Thymus (tissue), 14 donors: ENCODE measurements at places on chromosomes 1 and 21.

GRCh38 chr21:31576428-31576827 is 83.1 kb upstream of the SOD1 start:
- no peak for DNase-seq

- DNase-seq: no peak
These were observed 7.9 kb downstream of the SLC2A7 start for GRCh38 chr1:9018333-9018732.

DNA sequence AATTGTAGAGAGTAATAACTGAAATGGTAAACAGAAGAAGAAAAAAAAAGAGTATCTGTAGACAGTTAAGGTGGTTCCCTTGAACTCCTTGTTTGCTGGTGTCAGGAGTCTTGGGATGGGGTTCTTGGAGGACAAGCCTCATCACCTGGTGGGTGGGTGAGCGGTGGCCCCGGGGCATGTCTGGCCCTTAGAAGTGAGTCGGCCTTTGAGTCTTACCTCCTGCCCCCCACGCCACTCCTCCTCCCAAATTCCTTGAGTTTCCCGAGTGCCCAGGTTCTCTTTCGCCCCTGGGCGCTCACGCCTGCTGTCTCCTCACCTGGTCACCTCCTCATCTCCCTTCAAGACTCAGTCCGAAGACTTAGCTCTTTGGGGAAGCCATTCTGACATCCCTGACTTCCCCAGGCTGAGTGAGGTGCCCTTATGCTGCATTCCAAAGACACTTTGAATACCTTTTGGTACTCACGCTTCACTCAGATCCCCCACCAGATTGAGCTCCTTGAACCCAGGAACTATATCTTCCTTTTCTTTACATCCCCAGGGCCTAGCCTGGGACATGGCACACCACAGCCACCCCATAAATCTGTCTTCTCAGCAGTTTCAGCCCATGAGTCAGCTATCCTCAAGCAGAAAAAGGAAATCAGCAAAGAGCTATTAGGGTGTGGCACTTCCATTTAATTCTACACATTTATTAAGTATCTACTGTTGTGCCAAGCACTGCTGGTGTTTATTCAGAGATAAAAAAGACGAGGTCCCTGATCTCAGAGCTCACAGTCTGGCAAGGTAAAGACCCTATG is 13.5 kb upstream of the IKBKE start:
- DNase-seq: no peak

DNA sequence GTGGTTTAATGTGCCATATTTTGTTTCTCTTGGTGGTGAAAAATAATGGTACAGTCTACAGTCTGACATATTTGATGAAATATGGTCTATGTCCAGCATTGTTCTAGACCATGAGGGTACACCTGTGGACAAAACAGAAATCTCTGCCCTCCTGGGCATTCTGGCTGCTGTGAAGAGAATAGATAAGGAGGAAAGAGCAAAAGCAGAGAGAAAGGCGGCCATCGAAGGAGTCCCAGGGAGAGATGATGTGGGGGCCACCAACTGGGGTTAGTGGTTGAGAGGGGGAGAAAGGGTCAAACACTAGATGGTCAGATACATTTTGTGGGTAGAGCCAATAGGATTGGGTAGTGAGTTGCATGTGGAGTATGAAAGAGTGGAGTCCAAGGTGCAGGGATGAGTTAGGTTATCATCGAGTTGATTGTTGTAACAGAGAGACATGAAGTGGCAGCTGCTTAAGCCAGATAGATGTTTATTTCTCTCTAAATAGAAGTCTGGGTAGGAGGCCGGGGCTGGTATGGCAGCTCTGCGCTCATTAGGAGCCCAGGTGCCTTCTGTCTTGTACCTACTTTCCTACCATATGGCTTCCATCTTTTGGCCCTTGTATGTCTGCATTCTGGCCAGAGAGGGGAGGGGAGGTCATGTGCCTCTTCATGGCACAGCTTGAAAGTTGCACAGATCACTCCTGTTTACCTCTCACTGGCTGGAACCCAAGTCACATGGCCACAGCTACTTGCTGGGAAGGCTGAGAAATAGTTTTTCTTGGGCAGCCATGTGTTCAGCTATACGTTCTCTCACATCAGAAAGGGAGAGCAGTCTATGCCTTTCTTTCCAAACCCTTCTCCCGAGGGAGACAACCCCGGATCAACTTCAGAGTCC is 13.0 kb downstream of the UBE4B start:
- no peak for DNase-seq

DNA sequence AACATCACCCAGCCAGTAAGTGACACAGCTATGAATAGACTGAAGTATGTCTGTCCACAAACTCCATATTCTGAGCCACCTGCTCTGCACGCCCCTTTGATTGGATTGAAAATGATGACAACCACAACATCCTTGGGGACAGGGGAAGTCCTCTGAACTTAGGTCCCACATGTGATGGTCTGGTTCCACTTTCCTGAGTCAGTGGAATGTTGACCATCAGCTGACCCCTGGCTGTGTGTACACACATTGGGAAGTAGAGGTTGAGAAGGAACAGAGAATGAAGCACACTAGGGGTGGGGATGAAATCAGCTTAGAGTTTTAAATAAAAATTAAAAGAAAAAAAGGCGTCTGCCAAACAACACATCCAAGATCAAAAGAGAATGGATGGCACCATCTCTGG is 8.0 kb upstream of the DISP3 start:
- DNase-seq: no peak

DNA sequence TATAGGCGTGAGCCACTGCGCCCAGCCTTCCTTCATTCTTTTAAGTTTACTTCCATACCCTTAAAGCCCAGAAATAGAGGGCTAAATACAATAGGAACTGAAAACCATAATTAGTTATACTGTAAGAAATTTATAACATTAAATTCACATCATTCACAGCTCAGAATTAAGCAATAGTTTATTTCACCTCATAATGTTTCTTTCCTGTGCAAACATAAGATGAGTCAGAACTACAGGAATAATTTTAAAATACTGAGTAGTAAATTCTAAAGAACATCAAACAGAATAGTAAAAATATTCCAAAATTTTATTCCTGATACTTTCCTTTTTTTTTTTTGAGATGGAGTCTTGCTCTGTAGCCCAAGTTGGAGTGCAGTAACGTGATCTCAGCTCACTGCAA is 24.1 kb downstream of the POGZ start:
- no peak for DNase-seq

- peak; percentile 10 for DNase-seq
These were observed 33.6 kb downstream of the SPAG17 start for GRCh38 chr1:118151312-118151937.

DNA sequence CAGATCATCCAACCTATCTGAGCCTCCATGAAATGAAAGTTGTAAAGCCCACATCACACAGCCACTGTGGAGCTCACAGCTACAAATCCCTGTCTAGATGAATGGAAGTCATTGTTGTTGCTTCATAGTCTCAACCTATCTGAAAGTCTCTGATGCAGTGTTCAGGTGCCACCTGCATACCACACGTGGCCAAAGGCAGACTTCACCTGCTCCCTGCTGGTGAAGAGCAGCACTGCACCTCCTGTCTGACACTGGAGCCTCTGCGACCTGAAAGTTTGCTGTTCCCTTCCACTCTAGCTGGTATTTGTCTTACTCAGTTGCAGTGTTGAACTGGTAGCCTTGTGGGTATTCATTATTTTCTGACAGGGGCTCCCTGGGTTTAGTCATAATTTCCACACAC is 18.4 kb downstream of the LORICRIN start:
- peak; percentile 11 for DNase-seq

DNA sequence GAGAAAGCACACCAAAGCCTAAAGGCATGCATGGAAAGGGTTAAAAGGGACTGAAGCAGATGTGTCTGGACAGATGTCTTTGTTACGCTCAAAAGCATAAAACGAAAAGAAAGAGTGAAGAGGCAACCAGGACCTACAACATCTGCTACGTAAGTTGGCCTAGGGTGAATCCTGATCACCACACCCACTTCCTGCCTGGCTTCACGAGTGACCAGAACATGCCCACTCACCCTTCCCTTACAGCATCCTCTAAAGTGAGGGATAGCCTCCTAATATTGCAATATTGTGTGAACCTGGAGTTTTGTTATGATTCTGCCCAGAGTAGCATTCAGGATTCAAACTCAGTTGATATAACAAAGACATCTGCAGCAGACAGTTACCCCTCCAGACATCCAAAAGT is 10.6 kb upstream of the OLIG2 start:
- DNase-seq: no peak

DNA sequence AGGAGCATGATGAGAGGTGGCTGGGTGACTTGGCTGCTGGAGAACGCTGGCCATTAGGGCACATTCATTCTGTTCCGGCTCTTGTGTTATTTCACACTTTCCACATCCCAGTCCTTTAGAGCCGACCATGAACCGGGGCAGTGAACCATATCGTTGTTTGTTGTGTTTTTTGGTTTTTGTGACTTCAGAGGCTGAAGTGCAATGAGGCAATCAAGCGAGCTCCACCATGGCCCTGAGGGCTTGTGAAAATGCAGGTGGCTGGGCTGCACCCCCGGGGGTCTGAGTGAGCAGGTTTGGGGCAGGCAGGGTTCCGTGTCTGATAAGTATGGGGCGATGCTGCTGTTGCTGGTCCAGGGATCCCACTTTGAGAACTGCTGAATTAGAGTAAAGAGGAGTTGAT is 23.7 kb downstream of the ABCG1 start:
- no peak for DNase-seq

DNA sequence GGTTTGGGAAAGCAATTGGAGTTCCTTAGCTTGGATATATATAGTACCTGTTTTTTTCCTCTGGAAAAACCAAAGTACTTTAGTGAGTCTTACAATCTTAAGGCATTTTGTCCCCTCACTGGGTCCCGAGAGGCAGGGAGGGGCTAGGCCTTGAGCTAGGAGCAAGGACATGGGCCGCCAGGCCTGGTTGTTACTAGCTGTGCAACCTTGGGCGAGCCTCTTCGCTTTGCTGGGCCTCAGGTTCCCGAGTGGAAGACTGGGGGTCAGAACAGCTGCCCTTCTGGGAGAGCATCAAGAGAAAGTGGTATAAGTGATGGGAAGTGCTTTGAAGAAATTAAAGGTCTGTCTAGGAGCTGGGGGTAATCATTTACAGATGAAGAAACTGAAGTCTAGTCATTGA is 553.2 kb downstream of the KIF26B start:
- DNase-seq: no peak

GRCh38 chr21:28160378-28160777 is 832.3 kb downstream of the LTN1 start:
- no peak for DNase-seq

- DNase-seq: no peak
These were observed 10.4 kb downstream of the DEGS1 start for GRCh38 chr1:224193319-224193966.

- DNase-seq: no peak
These were observed 15.9 kb upstream of the SRSF4 start for GRCh38 chr1:29197590-29197924.

GRCh38 chr1:165890684-165891083 is 63.3 kb downstream of the UCK2 start:
- DNase-seq: no peak

- no peak for DNase-seq
These were observed 23.3 kb upstream of the FAM89A start for GRCh38 chr1:231063331-231063730.

DNA sequence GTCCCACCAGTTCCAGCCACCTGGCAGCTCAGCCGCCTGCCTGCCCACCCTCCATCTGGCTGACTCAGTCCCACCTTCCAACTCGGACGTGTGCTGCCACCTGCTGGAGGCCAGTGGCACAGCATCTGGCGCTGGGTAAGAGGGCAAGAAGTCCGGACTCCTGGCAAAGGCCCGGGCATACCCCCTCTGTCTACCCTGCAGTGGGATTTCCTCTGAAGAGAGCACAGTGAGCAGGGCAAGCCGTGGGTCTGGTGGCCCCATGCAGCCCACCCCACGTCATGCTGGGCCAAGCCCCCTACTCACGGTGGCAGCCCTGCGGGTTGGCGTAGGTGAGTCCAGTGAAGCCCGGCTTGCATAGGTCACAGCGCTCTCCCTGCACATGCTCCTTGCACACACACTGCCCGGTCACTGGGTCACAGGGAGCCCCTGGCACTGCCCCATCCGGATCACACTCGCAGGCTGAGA is 24.5 kb downstream of the LAMB3 start:
- DNase-seq: peak; percentile 51

- no peak for DNase-seq
These were observed 92.1 kb upstream of the SLC44A3 start for GRCh38 chr1:94727846-94728715.

- DNase-seq: no peak
These were observed 20.1 kb downstream of the FMO4 start for GRCh38 chr1:171334024-171334640.

DNA sequence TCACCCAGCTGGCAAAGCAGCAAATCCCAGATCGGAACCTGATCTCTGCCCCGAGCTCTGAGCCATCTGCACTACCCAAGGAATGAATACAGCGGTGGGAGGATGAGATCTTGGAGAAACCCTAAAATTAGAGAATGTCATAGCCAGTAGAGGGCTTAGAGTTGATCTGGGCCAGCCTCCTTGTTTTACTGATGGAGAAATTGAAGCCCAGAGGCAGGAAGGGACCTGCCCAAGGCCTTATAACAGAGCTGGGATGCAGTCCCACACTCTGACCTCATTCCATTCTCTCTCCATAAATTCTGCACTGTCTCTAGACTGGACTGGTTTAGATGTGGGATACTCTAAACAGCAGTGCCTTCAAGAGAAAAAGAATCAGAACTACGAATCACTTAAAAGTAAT is 4.8 kb upstream of the SFN start:
- DNase-seq: no peak

GRCh38 chr1:222867316-222867715 is 52.5 kb downstream of the DISP1 start:
- no peak for DNase-seq

- no peak for DNase-seq
These were observed at the start of gene PLA2G2A for GRCh38 chr1:19979494-19979977. TSS of gene PLA2G2A (minus strand) at chr1:19979618. CDS start at chr1:19978773, 845 bp downstream.

- no peak for DNase-seq
These were observed 37.6 kb downstream of the SLC2A7 start for GRCh38 chr1:8988618-8988967.

- DNase-seq: no peak
These were observed 514.0 kb upstream of the ADAMTS5 start for GRCh38 chr21:27480841-27481261.

DNA sequence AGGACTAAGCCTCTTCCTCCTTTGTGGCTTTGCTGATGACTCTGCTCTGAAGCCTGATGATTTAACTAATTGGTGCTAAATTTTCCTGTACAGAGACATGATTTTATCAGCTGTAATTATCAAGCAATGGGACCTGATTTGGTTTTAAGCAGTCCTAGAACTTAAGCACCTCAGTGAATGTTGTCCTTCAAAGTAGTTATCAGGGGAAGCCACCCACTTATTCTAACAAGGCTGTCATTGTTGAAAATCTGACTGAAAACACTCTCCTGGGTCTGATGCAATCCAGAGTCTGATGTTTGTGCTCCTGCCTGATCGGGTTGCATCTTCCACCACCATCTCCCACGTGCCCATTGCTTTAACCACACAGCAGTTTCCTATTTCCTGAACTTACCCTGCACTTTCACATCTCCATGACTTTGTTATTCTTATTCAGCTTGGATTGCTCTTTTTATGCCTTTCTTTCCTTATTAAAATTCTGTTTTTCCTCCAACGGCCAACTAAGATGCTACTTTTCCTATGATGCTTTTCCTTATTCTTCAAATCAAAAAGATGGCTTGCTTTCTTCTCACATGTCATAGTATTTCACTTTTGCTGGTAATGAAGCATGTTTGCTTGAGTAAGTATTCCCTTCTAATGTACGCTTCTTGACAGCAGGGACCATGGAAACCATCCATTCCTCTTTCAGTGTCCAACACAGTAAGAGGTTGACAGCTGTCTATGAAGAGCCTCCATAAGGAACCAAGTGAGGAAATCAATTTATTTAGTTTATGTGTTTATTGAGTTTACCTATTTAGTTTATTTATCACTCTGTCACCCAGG is 55.0 kb downstream of the S1PR1 start:
- DNase-seq: peak; percentile 36
